Activated gamma-delta T cell treated with Interleukin-2 at 50 U/mL for 16 hours (primary cell): ENCODE measurements at places on chromosomes 1 and 21.

- DNase-seq = no peak
Observed at GRCh38 chr1:10754568-10755329, 41.7 kb downstream of the CASZ1 start.

DNA sequence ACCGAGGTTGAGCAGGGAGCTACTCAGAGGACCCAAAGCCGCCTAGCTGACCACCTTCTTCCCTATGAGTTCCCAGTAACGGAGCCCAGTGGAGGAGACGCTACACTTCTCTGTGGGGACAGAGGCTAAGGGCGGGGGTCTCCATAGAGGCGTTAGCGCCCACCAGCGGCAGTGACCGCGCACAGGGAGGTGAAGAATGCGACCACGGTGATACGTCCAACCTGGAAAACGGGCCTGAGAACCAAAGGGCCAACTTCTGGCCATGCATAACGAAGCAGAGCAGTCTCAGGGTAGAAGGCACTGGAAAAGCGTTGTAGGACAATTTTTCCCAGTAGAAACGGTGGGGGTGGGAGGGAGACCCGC lies 400 bp upstream of the COG2 start:
- peak; percentile 3 for DNase-seq

DNA sequence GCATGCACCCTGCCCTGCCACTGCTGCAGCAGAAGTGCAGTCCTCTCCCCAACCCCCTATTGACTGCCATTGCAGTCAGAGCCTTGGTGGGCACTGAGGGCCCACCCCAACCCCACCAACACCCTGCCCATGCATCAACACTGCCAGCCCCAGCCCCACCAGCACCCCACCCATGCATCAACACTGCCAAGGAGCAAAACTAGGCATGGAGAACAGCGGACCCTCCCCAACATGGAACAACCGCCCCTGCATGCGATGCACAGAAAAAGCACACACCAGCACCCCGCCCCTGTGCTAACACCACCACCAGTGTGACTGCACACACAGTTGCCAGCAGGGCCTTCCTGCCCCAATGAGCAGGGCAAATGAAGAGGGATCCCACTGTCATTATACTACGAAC lies 57.1 kb downstream of the CTH start:
- DNase-seq = no peak

- peak; percentile 96 for DNase-seq
Observed at GRCh38 chr1:3856923-3857790, at the start of the genes CEP104 and DFFB. TSS of gene CEP104 (minus strand) at chr1:3857211. CDS start at chr1:3852407, 4,804 bp downstream. TSS of gene DFFB (plus strand) at chr1:3857476. CDS start at chr1:3857604, 128 bp downstream.

DNA sequence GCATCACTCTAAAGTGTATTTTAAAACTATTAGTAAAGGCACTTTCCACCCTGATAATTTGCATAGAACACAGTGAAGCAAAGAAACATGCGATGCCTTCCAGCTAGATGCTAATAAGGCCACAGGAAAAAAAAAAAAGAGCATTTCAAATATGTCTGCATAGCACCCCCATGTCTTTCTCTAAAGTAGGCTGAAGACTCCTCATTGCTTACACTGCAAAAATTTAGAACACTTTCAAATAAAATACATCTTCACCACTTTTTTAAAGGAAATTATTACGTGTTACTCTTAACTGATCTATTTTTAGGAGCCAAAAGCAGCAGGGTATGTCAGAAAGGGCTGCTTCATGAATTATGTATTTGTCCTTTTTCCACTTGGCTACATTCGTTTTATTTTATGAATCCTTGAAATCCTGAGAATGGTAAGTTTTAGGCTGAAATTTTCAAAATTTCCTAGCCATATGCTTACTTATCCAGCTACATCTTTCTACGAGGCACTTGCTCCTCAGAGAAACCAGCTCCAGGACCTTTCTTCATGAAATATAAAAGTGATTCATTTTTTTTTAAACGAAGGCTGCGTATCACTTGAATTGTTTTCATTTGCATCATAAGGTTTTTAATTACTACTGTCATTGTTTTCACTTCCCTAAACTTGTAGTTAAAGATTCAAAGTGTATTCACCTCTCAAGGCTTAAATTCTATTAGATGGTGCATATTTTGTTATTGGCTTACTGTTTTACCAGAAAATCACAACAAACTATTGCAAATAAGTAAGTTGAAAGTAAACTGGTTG lies 513.0 kb downstream of the PTPRC start:
- no peak for DNase-seq
